ENCODE measurements at places on chromosomes 4 and X.
A peak's percentile ranks its signal among the peaks of the same experiment; 100 is the strongest.

DNA sequence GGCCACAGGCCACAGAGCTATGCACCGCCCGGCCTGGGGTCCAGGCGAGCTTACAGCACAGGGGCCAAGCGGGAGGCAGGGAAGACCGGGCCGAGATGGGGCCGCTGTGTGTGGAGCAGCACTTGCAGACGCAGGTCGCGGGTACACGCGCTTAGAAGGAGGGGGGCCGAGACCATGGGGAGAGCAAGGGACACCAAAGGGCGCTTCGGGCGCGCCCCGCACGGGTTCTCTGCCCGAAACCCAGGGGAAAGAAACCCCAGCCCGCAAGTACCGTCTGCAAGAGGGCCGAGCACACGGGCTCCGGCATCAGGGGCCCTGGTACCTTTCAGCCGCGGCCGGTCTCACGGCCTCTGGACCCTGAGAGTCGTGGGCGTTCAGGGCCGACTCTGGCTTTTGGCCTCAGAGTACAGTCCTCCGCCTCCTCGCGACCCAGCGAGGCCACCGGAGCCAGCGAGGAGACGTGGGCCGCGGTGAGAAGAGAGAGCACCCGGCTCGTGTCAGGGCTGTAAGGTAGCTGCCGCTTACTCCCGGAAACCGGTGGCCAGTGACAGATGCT is 342 bp downstream of the EOLA2 start:
- DNase-seq, result peak; percentile 22

- no peak for DNase-seq
Measured at GRCh38 chrX:122572461-122572860, 611.6 kb upstream of the GRIA3 start.

GRCh38 chr4:148438047-148438446 is 4.2 kb downstream of the NR3C2 start:
- DNase-seq, result no peak

DNA sequence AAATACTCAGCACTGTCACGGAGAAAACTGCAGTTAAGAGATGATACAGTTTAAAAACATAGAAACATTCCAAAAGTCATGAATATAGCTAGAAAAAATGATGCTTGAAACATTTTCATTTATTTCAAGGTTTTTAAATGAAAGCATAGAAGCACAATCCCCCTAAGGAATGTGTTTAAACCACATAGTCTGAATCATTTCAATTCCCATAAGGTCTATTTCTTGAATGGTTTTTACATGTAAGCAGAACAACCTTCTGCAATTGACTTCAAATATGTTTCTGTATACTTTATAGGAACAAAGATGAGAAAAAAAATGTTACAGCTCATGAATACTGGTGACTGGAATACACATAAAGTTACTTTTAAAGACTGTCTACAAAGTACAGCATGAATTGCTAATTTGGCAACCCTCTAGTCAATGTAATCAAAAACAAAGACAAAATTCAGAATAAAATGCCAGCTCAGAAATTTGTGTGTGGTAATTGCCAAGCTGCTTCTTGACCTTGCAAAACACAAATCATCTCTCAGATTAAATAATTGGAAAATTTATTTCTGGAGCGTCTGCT is 886.4 kb upstream of the ADGRL3 start:
- no peak for DNase-seq

- no peak for DNase-seq
Measured at GRCh38 chr4:184890499-184890898, 64.7 kb upstream of the ACSL1 start.

DNA sequence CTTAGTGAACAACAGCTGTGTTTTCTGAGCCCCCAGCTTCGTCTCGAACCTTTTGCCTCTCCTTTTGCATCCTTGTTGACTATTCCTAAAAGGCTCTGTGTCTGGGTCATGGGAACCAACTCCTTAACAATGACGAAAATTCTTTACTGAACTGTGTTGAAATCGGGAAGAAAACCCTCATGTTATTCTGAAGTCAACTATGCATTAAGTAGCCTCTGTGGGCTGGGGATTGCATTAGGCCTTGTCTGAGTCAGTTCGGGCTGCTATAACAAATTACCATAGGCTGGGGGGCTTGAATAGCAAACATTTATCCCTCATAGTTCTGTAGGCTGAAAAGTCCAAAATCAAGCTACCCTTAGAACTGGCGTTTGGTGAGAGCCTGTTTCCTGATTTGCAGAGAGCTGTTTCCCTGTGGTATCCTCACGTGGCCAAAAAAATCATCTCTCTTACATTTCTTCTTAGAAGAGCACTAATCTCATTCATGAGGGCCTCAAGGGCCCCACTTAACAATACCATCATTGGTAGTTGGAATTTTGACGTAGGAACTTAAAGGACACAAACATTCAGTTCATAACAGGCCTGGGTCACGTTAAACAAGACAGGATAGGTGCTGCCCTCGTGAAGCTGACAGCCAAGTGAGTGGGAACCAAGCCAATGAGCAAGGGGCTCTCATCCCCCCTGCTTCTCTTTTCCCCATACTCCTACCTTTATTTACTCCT is 75.9 kb downstream of the CLNK start:
- DNase-seq, result no peak

DNA sequence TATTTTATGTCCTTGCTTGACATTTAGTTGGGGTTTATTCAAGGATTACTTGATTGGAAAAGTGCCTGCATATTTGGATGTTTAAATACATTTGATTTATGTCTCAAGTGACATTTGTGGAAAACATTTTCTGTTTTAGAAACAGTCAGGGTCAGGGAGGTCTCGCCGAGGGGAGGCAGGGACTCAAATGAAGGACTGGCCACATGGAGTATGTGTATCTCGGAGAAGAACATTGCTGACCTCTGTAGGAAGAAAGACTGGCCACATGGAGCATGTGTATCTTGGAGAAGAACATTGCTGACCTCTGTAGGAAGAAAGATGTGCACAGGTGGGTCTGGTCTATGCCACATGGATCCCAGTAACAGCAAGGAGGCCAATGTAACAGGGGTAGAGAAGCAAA is 233.6 kb downstream of the TRIML1 start:
- DNase-seq, result no peak

- DNase-seq, result peak; percentile 44
Measured at GRCh38 chrX:45803383-45803921, 602.8 kb upstream of the DIPK2B start.

DNA sequence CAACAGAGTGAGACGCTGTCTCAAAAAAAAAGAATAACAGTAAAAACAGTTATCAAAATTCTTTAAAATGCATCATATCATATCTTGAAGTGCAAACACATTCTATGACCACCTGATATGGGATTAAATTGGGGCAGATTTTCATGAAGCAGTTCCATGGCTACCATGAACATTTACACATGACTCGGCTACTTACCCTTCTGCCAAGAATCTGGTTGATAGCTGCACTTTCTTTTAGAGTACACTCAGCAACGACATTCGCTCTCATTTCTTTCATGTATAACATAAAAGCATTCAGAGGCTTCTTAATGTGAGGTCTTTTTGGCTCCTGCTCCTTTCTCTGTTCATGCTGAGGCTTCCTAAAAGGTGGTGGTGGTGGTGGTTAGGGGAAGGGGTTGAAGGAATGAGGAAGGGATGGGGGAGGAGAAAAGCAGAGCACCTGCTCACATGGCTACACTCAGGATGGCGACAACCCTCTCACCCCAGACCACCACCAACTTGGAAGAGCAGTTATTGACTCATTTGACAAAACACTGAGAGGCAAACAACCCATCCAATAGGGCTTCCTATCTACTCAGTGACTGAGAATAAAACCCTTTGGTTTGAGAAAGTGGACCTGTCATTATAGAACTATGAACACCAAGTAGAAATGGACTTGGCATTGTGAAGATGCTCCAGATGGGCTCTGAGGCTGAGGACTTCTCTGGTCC is 88.5 kb downstream of the HADH start:
- no peak for DNase-seq

DNA sequence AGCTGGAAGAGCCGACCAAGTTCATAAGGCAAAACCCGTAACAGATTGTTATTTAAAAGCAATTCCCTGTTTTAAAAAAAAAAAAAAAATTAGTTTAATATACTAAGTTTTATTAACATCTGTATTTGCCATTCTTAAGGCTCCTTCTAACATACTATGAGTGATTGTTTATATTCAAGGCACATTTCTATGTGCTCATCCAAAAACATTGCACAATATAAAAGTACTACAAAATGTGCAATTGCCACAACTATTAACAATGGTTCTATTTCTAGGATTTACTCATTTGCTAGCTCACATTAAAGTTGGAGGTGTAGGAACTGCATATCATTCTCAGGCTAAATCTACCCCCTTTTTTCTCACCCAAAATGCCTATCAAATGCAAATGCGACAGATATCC is 46.1 kb downstream of the CNOT6L start:
- DNase-seq, result no peak

GRCh38 chr4:146302822-146303221 is 88.5 kb downstream of the REELD1 start:
- DNase-seq, result no peak

DNA sequence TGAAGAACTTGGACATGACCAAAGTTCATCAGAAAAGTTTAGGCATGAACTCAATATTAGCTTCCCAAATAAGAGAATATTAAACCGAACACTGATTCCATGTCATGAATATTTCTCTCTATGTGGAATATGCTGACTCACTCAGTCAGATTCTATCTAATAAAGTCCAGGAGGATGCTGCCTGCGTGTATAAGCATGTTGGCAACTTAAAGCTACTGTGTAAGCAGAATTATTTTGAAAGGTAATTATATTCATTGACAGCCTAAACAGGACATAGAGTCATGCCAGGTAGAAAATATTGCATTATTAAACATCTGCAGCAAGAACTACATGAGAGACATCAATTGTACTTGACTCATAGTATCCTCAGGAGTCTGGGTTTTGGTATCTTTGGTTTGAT is 367.9 kb upstream of the SPOCK3 start:
- DNase-seq, result no peak

- peak; percentile 56 for DNase-seq
Measured at GRCh38 chr4:74529284-74530041, 84.5 kb downstream of the AREG start.

- no peak for DNase-seq
Measured at GRCh38 chr4:31737419-31737818, 1017.2 kb downstream of the PCDH7 start.

GRCh38 chrX:148562846-148563245 is 62.4 kb downstream of the AFF2 start:
- no peak for DNase-seq

DNA sequence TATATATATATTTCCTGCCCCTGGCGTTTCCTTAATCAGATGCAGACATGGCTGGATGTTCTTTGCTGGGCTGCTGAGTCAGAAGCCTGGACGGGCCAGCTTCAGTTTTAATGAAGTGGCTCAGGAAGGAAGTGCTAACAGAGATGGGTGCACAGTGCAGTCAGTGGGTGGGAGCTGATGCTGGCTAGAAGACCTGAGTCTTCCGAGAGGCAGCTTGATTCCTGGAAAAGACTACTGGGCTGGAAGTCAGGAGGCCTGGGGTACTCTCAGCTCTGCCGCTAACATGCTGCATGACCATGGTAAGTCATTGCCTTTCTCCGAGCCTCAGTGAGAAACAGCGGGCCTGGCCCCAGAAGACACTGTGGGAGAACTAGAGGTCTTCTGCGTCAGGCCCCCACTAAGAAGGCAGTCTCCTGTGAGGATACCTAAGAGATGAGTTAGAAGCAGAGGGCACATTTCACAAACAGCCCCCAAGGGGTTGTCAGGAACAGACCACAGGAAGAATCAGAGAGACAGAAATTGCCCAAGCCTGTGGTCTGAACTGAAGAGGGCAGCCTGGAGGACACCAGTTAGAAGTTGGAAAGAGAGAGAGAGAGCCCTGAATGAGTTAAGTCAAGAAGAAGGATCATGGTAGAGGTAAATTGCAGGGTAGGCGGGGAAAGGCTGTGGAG is 8.3 kb upstream of the CD40LG start:
- no peak for DNase-seq

DNA sequence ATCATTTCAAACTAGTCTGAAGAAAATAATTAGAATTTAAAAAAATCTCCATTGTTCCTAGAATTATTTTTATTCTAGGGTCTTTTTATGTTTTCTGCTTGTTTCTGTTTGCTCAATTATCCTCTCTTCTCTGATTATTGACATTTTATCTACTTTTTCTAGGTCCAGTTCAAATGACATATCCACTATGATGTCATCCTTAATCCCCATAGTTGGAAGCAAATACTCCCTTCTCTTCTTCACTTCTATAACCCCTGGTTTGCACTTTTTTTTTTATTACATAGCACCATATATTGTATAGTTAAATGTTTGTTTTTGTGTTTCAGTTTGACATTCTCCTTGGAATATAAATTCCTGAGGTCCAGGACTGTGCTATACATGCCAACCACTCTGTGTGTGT is 82.6 kb downstream of the CT47B1 start:
- DNase-seq, result no peak

- DNase-seq, result no peak
Measured at GRCh38 chrX:793216-793770, 162.7 kb downstream of the SHOX start.

DNA sequence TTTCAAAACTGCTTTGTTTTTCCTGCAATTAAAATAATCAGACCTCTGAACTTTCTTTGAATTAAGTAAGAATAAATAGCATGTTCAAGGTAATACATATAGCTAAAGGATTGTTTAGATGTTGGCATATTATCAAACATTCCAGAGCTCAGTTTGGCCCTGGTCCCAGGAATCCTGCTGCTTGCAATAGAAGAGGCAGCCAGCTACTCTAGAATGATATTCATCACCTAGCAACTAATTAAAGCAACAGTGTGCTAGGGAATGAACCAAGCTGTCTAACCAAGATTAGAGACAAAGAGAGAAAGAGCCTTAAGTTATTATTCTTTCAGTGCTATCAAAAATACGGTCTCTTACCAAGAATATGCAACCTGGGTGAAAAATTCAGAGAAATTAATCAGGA is 460.9 kb downstream of the GABRG1 start:
- DNase-seq, result no peak

DNA sequence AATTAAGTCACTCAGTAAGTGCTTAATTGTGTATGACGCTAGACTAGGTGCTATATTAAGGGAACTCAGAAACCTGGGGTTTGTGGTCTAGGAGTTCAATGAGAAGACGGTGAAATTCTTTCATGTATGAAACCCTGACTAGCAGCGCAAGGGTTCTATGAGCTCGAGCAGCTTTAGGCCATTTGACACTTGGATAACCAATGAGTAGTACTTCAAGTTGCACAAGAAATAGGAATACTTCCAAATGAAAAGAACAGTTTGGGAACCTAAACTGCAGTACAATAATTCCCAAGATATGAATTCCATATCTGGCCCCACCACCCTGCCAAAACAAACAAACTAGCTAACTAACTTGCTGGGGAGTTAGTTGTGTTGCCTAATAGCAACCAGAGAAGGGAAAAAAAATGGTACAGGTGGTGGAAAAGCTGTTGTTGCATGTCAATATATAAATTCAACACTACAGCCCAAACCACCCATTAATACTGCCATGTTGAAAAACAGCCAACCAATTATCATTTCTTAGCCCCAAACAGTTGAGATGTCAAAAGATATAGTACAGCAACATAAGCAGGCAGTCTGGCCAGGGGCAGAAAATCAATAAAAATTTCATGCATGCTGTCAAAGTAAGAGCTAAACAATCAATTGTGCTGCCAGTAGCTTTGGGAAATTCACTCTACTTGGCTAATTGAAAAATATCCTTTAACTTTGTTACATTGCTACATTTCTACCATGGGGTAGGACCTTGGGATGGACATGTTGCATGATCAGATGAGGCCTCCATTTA is 54.6 kb upstream of the MCF2 start:
- DNase-seq, result no peak

- DNase-seq, result peak; percentile 58
Measured at GRCh38 chr4:337932-338758, 531 bp downstream of the ZNF141 start.

Data from dermis blood vessel endothelial cell (primary cell).